WTC11 (cell line): ENCODE measurements at places on chromosomes 5 and 9. TPM values are rescaled to one million over a fixed set of nuclear protein-coding genes. Genes with fewer than 3 reads are reported as not detected.
A peak's percentile ranks its signal among the peaks of the same experiment; 100 is the strongest.

DNA sequence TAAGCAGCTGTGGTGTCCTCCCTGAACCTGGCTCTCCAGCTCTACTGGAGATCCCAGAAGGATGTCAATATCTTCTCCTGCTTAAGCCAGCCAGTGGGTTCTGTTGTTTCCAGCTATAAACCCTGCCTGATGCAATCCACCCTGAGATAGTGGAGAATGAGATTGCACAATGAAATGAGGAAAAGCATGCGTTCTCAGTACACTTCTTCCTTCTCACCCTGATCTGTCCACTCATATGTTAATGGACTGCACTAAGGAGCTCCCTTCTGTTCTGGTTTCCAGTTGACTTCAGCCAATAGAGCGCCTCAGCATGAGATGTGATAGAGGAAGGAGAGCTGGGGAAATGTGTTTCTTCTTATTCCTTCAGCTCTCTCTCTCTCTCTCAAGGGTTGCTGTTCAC lies 40.0 kb upstream of the CDH6 start:
- no peak for DNase-seq

DNA sequence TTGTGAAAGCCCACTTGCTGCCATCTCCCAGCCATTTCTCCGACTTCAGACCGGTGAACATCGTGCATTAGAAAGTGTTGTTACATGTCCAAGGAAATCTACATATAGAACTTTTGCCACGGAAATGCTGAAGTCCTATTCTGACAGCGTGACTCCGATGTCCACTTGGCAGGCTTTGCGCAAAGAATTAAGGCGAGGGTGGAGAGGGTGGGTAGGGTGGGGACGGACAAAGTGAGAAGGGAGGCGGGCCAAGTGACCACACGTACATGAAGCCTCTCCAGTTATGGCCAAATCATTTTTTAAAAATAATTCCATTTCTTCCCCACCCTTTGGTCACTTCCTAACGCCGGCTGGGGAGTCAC lies 460 bp upstream of the ACO1 start:
- no peak for DNase-seq

WDR70 gene
- total RNA-seq, result 35.0 to 43.4 TPM (median 37.8 TPM) in 3 replicates

DNA sequence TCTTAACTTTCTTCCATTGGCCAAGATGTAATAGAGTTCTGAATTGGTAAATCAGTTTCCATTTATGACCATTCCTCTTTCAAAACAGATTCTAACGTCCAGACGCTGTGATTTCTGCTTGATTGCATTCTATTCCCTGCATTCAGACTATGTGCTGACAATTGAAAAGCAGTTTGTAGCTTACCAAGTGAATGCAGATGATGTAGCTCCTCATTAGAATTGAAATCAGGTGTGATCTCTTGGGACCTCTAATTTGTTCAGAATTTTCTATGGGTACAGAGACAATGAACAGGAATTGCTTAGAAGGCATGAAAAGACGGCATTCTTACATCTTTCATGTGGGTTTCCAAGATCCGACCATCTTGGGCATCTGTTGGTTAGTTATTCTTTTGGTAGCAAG lies 191.9 kb downstream of the NTRK2 start:
- no peak for DNase-seq

- DNase-seq, result no peak
Measured at GRCh38 chr5:109016300-109016699, 268.6 kb downstream of the FER start.

C6 gene
- 0.13 to 0.23 TPM (median 0.14 TPM) in 3 replicates for total RNA-seq

GRCh38 chr5:94196953-94197352 lies 421.5 kb downstream of the KIAA0825 start:
- no peak for DNase-seq

GRCh38 chr5:78611126-78611605 lies 37.4 kb downstream of the LHFPL2 start:
- peak; percentile 57 for DNase-seq

GRCh38 chr5:124729720-124730359 lies 16.6 kb downstream of the ZNF608 start:
- no peak for DNase-seq

GRCh38 chr9:16364347-16364746 lies 506.1 kb downstream of the BNC2 start:
- no peak for DNase-seq

PCDHB8 gene
- total RNA-seq, result 4.1 to 5.4 TPM (median 4.6 TPM) in 3 replicates

- DNase-seq, result no peak
Measured at GRCh38 chr5:83496626-83497025, 25.1 kb downstream of the VCAN start.

DDX4 gene
- 0.23 to 0.32 TPM in 2 of 3 replicates, not detected in the other for total RNA-seq

DNA sequence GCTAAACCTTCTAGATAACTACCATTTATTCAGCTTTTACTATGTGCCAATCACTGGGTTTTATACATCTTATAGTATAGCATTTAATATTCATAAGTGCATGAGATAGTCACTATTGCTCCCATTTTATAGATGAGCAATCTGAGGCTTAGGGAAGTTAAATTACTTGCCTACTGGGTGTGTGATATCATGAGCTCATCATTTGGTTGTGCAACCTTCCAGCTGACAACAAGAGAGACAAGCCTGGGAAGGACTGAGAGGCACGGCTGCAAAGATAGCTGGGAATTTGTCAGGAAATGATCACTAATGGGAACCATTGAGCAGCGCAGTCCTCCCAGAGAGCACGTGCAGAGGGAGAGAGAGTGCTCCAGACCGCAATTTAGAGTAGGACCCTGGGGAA lies 481.6 kb upstream of the KIF2A start:
- no peak for DNase-seq

ATP10B gene
- 0.11 TPM in 3 replicates for total RNA-seq

DNA sequence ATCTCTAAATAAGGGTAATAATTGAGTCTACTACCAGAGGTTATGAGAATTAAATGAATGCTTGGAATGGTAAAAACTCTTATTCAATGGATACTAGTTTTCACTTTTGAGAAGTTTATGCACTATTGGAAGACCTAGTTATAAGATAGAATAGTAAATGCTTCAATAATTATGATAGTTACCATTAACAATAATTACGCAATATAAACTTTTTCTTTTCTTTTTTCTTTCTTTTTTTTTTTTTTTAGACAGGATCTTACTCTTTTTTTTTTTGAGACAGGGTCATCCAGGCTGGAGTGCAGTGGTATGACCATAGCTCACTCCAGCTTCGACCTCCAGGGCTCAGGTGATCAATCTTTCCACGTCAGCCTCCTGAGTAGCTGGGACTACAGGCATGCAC lies 6.7 kb downstream of the ALDOB start:
- DNase-seq, result no peak

DNA sequence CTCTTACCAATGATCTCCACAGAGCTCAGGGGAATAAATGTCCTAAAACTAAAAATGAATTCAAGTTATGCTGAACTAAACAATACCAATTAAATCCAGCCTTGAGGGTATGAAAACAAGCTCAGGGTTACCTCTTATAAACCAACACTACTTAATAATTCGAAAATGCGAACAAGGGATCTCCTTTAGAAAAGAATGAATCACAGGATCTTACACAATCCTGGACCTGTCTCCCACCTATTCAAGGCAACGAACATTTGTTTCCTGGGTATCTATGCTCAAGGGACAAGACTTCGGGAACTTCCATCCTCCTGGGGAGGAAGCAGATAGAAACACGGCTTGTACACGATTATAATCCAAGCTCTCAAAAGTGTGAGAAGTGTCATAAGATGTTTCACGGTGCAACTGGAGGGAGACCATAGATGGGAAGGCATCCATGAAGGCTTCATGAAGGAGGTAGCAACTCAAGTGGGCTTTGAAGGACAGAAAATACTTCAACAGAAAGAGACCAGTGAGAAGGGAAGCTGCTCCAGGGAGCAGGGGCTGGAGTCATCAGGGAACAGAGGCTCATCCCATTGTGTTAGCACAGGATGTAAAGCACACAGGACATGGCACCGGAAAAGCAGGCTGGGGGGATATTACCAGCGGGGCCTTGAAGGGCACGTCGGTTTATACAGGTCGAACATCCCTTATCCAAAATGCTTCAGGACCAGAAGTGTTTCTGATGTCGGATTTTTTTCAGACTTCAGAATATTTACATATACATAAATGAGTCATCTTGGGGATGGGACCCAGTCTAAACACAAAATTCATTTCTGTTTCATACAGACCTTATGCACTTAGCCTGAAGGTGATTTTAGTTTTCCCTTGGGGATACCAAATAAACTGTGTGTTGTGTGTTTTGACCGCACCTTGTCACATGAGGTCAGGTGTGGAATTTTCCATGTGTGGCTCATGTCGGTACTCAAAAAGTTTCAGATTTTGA lies 87.4 kb downstream of the TLE1 start:
- DNase-seq, result no peak

NR4A3 gene
- total RNA-seq, result 0.46 to 0.57 TPM (median 0.50 TPM) in 3 replicates

ZFP37 gene
- 4.6 to 5.6 TPM (median 5.2 TPM) in 3 replicates for total RNA-seq

DNA sequence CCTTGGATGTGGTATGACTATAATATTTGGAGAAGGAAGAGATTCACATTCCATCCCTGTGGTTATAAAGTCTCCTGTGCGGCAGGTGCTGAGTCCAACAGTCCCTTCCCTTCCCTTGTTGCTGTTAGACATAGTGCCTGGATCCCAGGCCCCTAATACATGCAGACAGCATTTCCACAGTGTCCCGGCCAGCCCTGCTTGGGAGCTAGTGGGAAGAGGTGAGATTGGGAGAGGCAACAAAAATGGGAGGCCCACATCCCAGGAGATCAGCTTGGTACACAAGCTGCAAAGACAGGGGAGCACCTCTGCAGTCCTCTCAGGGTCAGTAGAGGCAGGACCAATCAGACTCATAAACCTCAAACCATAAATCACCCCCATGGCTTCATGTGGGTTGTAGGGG lies 3.3 kb upstream of the NEURL1B start:
- no peak for DNase-seq

GRCh38 chr5:12023614-12024241 lies 119.5 kb upstream of the CTNND2 start:
- no peak for DNase-seq

GRCh38 chr9:20948703-20949102 lies 82.7 kb downstream of the HACD4 start:
- DNase-seq, result no peak

SPARC gene
- 357 to 418 TPM (median 358 TPM) in 3 replicates for total RNA-seq

- DNase-seq, result no peak
Measured at GRCh38 chr9:20352591-20352990, 269.7 kb downstream of the MLLT3 start.

NKD2 gene
- 12.8 to 16.6 TPM (median 15.9 TPM) in 3 replicates for total RNA-seq

SAPCD2 gene
- total RNA-seq, result 52.0 to 67.0 TPM (median 53.6 TPM) in 3 replicates

GRCh38 chr9:96417051-96417586 lies 1.1 kb downstream of the ZNF367 start:
- peak; percentile 90 for DNase-seq

DCTN4 gene
- 41.1 to 43.9 TPM (median 43.2 TPM) in 3 replicates for total RNA-seq

- no peak for DNase-seq
Measured at GRCh38 chr9:113343732-113344231, 3.7 kb upstream of the WDR31 start.

DNA sequence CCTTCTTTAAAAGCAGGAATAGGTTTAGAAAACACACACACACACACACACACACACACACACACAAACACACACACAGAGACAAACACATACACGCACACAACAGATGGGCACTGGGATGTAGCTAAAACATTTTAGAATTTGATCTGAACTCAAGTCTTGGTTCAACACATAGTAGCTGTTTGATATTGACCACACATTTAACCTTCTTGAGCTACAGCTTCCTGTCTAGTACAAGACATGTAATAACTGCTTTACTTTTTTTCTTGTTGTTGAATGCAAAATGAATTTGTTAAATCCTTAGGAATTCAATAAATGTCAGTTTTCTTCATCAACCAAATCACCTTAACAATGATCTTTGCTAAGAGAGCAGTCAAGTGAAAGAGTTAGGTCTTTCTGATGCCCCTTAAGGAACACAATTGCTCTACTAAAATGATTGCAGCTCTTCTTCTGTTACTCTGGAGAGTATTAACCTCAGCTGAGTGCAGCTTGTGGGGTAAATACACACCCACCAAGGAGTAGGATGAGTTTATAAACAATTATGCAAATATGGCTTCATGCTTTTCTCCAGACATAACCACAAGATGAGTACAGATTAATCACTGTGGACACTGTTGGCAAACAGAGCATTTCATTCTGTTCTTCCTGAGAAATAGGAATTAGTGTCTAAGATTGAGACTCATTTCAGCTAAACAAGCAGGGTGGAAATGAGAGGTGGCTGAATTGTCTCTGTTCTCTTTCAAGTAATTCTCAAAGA lies 302.9 kb upstream of the PAPPA start:
- DNase-seq, result no peak

ADAMTS13 gene
- total RNA-seq, result 12.0 to 16.4 TPM (median 15.9 TPM) in 3 replicates

- DNase-seq, result no peak
Measured at GRCh38 chr5:124996023-124996763, 249.8 kb upstream of the ZNF608 start.

MAP1B gene
- 65.4 to 95.0 TPM (median 65.7 TPM) in 3 replicates for total RNA-seq
